Muscle of leg (tissue), 16 donors: ENCODE measurements at places on chromosomes 6 and 20. TPM values are rescaled to one million over a fixed set of nuclear protein-coding genes. Genes with fewer than 3 reads are reported as not detected.

DNA sequence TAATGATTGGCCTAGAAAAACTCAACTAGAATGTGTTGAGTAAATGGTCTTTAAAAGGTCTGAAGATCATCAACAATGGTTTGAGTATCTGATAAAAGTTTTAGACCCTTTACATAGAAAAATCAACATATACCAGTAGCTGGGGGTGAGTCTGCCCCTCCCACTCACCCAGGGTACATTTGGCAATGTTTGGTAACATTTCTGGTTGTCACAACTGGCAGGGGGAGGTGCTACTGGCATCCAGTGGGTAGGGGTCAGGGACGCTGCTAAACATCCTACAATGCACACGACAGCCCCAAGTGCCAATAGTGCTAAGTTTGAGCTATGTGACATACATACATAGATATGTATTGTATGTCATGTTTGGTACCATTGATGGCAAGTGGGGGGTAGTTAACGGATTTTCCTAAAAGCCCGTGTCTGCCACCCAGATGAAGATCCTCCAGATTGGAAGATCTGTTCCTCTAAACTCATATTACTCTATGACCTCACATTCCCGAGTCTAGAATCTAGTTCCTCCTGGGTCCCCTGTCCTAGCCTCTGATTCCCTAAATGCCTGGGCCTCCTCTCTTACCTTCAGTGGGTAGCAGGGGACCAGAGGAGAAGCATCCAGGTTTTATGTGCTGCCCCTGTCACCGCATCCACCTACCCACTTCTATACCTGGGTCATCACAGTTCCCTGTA, 2.5 kb upstream of the MMP9 start:
- peaks cover 45% of the 10 kb centered on the region for H3K27me3 ChIP-seq
- no peak for DNase-seq
- H3K4me1 ChIP-seq: peaks cover 3% of the 10 kb centered on the region
- H3K27ac ChIP-seq: no peak overlapping the region

DNA sequence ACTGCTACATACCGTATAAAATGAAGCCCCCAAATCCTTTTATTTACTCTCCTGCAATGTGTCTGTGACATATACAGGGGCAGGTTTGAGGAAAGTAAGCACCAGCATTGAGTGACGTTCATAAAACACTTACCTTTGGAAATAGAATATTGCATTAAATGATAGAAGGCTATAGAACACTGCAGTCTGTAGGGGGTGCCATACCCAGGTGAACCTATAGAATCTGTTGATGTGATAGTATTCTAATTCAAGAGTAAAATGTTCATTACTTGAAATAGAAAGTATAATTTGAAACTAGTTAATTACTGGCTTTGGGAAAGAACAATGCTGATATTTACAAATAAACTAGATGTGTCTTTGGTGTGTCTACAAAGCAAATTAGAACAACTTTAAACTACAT, 47.0 kb upstream of the PRL start:
- no peaks in the 10 kb centered on the region for H3K4me1 ChIP-seq
- no peaks in the 10 kb centered on the region for H3K36me3 ChIP-seq
- H3K4me3 ChIP-seq: no peak overlapping the region
- H3K27ac ChIP-seq: no peak overlapping the region
- H3K27me3 ChIP-seq: no peaks in the 10 kb centered on the region

GRCh38 chr6:101730954-101731353, 337.4 kb downstream of the GRIK2 start:
- H3K4me3 ChIP-seq: no peak overlapping the region
- no peak for DNase-seq
- H3K27me3 ChIP-seq: no peaks in the 10 kb centered on the region
- H3K36me3 ChIP-seq: no peaks in the 10 kb centered on the region
- no peaks in the 10 kb centered on the region for H3K4me1 ChIP-seq

- no peak overlapping the region for H3K27ac ChIP-seq
- no peaks in the 10 kb centered on the region for H3K27me3 ChIP-seq
- H3K4me1 ChIP-seq: no peaks in the 10 kb centered on the region
- no peak for DNase-seq
- H3K36me3 ChIP-seq: no peaks in the 10 kb centered on the region
These were observed 295.0 kb downstream of the PKHD1 start for GRCh38 chr6:51792273-51793030.

DNA sequence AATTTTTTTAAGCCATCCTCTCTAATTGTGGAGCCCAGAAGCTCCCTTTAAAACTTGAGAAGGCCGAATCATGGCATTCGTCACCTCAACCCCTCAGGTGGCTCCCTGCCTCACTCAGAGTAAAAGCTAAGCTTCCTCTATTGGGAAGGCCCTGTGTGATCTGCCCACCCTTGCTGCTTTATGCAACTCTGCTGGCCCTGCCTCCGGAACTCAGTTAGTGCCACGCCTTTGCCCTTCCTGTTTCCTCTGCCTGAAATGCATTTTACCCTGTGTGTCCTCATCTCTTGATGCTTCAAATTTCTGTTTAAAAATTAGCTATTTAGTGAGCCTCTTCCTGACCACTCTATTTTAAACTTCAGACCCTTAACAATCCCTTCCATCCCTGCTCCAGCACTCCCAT, 5.7 kb downstream of the PACRG start:
- no peaks in the 10 kb centered on the region for H3K4me1 ChIP-seq
- H3K36me3 ChIP-seq: no peaks in the 10 kb centered on the region
- no peak overlapping the region for H3K27ac ChIP-seq
- no peak overlapping the region for H3K4me3 ChIP-seq

DNA sequence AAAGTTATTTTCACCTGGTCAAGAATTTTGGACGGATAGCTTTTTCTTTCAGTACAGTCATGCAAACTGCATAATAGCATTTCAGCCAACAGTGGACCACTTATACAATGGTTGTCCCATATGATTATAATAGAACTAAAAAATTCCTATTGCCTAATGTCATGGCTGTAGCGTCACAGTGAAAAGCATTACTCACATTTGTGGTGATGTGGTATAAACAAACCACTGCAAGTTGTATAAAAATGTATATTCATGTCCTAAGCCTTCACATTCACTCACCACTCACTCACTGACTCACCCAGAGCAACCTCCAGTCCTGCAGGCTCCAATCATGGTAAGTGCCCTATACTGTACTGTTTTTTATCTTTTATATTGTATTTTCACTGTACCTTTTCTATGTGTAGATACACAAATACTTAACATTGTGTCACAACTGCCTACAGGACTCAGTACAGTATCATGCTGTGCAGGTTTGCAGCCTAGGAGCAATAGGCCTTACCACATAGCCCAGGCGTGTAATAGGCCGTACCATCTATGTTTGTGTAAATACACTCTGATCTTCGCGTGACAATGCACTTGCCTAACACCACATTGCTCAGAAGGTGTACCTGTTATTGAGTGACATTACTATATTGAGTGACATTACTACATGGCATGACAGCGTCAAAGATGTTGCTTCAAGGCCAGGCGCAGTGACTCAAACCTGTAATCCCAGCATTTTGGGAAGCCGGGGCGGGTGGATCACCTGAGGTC, 17.9 kb downstream of the ABHD12 start:
- no peaks in the 10 kb centered on the region for H3K4me1 ChIP-seq
- no peak overlapping the region for H3K4me3 ChIP-seq
- H3K36me3 ChIP-seq: no peaks in the 10 kb centered on the region

DNA sequence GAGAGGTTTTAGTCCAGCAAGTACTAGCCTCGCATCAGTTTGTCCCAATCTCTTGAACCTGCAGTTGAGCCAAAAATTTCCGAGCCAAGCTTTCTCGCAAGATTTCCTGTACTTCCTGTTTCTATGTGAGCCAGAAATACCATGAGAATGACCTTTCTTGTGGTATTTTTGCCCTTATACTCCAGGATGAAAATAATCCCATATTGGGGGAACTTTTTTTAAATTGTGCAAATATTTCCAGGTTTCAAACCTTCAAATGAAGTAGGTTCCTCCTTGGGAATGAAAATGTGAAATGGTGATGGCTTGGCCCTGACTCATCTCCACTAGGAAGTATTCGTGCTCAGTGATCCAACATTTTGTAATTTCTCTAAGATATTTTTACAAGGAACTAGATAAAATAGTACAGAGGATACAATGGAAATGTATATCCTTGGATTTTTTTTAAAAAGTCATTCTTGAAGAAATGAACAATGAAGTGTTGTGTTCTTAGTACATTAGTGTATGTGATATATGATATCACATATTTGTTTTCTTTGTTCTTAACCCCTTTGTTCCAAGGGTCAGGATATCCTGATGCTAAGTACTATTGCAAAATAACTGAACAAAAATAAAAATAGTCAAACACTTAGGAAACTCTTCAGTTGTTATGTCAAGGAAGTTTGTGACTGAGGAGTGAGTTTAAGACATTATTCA, 184.0 kb downstream of the PDE7B start:
- DNase-seq: peak; percentile 60
- peak overlapping the region; percentile 47 for H3K27ac ChIP-seq
- H3K4me1 ChIP-seq: peaks cover 22% of the 10 kb centered on the region

DNA sequence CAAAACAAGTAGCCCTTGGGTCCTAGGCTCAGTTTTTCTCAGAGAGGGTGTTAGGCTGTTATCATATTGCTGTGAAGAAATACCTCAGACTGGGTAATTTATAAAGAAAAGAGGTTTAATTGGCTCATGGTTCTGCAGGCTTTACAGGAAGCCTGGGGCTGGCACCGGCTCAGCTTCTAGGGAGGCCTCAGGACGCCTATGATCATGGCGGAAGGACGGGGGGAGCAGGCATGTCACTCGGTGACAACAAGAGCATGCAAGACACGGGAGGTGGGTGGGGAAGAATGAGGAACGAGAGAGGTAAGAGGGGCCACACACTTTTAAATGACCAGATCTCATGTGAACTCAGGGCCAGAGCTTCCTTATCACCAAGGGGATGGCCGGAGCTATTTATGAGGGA, 26.9 kb downstream of the CDH26 start:
- no peak overlapping the region for H3K27ac ChIP-seq
- no peak for DNase-seq
- no peaks in the 10 kb centered on the region for H3K27me3 ChIP-seq
- H3K4me3 ChIP-seq: no peak overlapping the region
- no peaks in the 10 kb centered on the region for H3K4me1 ChIP-seq

DNA sequence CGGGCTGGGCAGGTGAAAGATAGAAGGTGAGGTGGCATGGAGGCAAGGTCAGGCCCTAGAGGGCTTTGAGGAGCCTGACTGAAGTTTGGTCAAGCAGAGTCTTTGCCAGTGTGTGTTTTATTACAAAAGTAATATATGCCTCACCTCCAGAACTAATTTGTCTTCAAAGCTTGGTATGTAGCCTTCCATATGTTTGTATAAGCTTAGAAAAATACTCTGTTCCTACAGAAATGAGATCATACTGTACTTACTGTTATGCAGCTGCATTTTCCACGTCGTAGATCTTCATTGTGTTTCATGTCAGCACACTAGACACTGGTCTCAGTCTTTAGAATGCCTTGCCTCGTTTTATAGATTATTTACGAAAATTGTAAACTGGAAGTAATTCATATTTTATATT, 61.8 kb downstream of the ANKS1A start:
- H3K4me3 ChIP-seq: no peak overlapping the region
- no peak overlapping the region for H3K27ac ChIP-seq
- no peaks in the 10 kb centered on the region for H3K4me1 ChIP-seq
- no peak for DNase-seq

GRCh38 chr20:37649017-37649416, 44.8 kb upstream of the CTNNBL1 start:
- DNase-seq: no peak
- no peak overlapping the region for H3K27ac ChIP-seq
- H3K27me3 ChIP-seq: peaks cover 7% of the 10 kb centered on the region
- H3K36me3 ChIP-seq: no peaks in the 10 kb centered on the region
- H3K4me3 ChIP-seq: no peak overlapping the region

DNA sequence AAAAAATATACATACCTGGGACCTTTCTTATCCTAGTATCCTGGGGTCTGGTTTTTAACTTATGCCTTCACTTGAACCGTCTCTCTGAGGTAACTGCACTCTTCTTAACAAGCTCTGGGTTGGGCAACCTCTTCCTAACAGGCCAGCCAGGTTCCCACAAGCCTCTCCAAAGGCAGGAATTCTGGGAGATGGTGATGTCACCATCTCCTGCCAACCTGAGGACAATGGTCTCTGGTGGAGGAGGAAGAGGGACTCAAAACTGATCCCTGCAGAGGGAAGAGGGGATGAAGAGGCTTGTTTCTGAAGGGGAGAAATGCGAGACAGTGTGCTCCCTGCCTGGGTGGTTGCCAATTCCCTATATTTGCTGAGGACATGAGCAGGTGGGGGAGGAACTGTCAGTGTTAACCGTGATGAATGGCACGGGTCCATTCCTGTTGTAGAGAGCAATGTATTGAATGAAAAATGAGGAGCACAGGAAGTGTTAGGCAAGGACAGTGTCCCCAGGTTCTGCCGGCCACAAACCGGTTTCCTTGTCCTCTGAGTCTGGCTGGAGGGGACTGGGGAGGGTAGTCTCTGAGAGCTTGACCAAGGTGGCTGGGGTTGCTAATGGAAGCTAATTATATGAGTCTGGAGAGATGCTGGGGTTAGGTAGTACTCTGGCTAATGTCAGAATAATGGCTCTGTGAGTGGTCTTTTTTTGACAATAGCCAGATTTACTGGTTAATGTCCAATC, 95.5 kb downstream of the KCNB1 start:
- H3K4me3 ChIP-seq: no peak overlapping the region
- no peaks in the 10 kb centered on the region for H3K36me3 ChIP-seq
- no peak overlapping the region for H3K27ac ChIP-seq
- peaks cover 12% of the 10 kb centered on the region for H3K4me1 ChIP-seq
- no peaks in the 10 kb centered on the region for H3K27me3 ChIP-seq

DNA sequence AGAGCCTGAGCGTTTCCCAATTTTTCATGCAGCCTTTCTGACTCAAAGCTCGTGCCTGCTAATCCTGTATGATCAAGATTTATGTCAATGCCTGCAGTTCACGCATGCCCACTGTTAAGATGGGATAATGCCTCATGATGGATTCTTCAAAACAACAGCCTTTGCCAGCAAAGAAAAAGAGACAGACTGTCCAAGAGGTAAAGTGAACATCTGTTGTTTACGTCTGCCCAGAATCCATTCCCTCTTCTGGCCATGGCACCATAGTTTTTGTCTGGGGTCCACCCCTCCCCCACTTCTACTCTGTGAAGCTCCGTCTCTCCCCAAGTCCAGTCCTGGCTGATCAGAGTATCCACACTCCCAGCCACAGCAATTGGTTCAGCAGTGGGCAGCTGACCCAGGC, 91.9 kb upstream of the EYA2 start:
- H3K4me3 ChIP-seq: no peak overlapping the region
- no peaks in the 10 kb centered on the region for H3K36me3 ChIP-seq
- peaks cover 13% of the 10 kb centered on the region for H3K27me3 ChIP-seq
- peaks cover under 1% of the 10 kb centered on the region for H3K4me1 ChIP-seq
- H3K27ac ChIP-seq: no peak overlapping the region
- no peak for DNase-seq

GRCh38 chr6:34511915-34512737, 44.0 kb downstream of the SPDEF start:
- H3K36me3 ChIP-seq: no peaks in the 10 kb centered on the region
- no peak overlapping the region for H3K27ac ChIP-seq

The DEFB132 gene
- total RNA-seq: not detected

The MYBL2 gene
- total RNA-seq: 6.4 TPM

The PLEKHG1 gene
- 13.4 TPM for total RNA-seq

The PLN gene
- 3.9 TPM for total RNA-seq

The TFAP2D gene
- total RNA-seq: not detected

The C6orf15 gene
- not detected for total RNA-seq

The THEMIS gene
- not detected for total RNA-seq

The DYNLT2 gene
- total RNA-seq: 3.1 TPM

The PSMA7 gene
- 227 TPM for total RNA-seq

The SEC23B gene
- 20.6 TPM for total RNA-seq

The TMEM244 gene
- 0.22 TPM for total RNA-seq

The MCM8 gene
- 10.3 TPM for total RNA-seq

The TULP1 gene
- total RNA-seq: 0.80 TPM
